ENCODE measurements at places on chromosomes 5 and 9.

DNA sequence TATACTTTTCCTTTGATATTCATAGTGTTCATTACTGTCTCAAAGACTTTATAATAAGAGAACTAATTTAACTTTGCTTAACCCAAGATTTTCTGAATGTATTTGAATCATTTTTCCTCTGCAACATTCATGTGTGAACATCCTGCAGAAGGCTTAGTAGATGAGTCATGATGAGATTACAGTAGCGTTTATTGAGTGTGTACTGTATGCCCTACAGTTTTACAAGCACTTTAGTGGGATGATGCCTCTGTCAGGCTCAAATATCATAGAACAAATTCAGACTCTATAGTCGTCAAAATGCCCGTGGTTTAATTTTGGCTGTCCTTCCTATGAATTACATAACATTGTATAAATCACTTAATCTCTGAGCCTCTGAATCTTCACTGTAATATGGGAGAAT is 41.2 kb downstream of the FYB1 start:
- DNase-seq: no peak

GRCh38 chr9:130707225-130707976 is 13.8 kb downstream of the EXOSC2 start:
- DNase-seq: peak; percentile 33

GRCh38 chr5:172482156-172483020 is 28.1 kb upstream of the SH3PXD2B start:
- no peak for DNase-seq

DNA sequence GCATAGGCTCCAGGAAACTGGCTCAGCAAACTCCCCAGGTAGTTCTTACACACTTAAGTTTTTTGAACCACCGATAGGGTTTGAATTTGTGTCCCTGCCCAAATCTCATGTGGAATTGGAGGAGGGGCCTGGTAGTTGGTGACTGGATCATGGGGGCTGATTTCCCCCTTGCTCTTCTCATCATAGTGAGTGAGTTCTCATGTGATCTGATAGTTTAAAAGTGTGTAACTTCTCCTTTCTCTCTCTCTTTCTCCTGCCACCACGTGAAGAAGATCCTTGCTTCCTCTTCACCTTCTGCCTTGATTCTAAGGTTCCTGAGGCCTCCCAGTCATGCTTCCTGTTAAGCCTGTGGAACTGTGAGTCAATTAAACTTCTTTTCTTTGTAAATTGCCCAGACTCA is 22.4 kb upstream of the HACD4 start:
- DNase-seq: no peak

DNA sequence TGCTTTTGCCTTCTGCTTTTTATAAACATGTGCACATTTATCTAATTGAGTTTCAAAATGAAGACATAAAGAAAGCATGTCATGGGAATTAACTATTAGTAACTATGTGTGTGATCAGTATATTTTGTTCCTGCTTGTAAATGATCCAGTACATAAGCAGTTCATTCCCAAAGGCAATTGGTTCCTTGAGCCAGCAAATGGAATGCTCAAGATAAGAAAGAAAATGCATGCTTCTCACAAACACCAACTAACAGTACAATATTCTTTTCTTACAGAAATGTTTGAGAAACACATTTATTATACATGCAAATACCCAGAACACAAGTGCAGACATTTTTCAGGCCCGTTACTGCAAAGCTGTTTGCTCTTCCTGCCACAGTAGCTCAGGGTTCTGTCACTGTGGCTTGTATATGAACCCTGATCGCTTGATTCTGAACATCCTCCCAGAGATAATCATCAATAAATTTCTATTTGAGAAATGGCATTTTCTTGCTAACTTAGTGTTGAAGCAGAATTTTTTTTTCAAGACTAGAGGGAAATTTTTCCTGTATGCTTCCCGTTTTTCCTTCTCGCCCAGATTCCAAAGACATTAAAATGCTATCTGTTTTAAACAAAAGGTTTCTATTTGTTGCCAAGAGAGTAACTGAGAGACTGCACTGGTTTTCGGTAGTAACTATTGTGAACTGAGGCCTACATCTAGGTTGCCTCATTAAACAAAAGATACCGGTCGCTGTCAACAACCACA is 1.9 kb downstream of the GNAQ start:
- DNase-seq: no peak

DNA sequence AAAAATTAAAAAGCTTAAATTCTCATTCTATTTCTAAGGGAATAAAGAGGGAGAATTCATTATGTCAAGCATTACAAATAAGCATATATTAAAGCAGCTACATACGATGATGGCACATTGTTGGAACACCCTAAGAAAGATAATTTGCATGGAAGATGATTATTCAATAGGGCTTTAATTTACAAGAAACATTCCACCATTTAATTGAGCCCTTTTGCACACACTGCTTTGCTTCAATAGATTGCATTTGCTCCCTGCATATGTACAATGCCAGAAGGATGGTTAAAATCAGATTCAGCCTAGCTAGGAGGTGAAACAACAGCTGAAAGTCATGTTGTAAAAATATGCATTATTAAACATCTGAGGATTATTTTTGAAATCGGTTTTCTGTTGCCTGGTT is 21.8 kb downstream of the KIAA1958 start:
- no peak for DNase-seq

GRCh38 chr5:147327421-147327820 is 92.6 kb downstream of the STK32A start:
- DNase-seq: no peak

GRCh38 chr5:152736906-152737305 is 331.8 kb upstream of the NMUR2 start:
- no peak for DNase-seq

DNA sequence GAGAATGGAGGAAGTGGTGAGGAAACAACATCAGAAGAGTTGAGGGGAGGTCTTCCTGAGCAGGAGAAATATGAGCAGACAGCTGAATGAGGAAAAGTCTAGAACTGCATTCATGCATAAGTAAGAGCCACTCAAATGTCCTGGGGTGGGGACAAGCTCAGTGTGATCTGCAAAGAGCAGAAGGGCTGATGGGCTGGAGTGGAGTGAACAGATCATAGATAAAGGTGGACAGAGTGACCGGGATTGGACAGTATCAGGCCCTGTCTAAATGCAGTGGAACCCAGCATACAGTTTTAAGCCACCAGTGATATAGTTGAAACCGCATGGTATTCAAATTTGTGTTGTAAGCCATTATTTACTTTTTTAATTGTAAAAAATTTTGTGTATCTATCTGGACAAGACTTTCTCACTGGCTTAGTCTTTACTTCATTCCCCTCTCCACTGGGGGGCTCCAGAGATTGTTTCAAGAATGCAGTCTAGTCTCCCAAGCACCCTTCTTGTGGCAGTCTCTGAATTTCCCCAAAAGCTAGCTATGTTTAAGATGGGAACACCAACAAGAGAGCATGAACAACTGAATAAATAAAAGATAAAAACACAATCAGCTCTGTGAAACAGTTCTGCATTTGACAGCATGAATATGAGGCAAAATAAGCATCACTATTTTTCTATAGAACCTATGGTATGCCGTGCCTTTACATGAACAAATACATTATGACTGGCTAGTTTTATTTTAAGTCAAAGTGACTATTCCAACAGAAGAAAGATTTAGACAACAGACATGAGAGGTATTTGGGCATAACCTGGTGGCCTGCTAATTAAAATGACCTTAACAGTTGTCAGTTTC is 10.7 kb upstream of the STK32A start:
- DNase-seq: peak; percentile 9

DNA sequence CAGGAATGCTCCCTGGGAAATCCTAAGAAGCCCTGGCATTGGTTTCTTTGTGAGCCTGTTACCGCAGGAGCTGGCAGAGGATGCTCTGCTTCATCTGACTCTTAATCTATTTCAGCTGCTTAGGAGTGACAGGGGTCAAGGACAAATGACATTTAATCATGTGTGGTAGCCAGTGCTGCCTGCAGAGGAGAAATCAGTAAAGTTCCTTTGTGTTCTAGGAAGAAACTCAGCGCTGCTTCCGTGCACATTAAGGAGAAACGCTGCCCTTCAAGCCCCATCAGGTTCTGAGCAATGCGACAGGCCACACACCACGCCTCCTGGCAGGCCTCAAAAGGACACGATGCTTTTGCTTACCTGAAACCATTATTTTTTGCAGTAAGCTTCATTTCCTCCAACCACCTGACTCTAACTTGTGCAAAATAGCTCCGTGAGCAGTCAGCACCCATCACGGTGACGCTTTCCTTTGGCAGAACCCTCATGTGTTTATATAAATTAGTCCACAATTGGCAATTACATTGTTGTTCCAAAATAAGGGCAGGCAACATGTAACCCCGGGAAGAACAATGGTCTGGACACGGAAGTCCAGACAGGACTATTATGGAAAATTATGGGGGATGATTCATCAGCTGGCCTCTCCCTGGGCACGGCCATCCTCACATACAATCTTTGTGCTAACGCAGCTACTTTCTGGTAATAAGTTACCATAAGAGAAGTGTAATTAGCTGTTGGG is 387.9 kb upstream of the DAP start:
- peak; percentile 57 for DNase-seq

- DNase-seq: no peak
These were observed 257.8 kb downstream of the TRIM32 start for GRCh38 chr9:116944714-116945534.

GRCh38 chr5:78953092-78953800 is 31.9 kb downstream of the ARSB start:
- no peak for DNase-seq

DNA sequence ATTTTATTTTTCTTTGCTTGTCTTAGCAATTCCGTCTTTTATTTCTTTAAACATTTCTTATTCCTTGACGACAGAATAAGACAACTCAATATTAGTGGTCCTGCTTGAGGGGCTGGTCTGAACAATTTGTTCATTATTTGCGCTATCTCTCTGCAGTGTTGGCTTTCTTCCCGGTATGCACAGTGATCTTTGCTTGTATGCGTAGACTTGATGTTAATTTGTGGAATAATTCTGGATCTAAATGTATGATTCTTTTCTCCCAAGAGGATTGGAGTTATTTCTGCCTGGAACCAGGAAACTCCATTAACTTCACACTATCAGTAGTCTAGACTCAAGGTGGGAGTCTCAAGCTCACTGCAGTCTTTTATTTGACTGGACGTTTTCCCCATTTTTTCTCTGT is 80.4 kb downstream of the KDM4C start:
- DNase-seq: no peak

- DNase-seq: no peak
These were observed 45.6 kb upstream of the MYO10 start for GRCh38 chr5:16981700-16982099.

DNA sequence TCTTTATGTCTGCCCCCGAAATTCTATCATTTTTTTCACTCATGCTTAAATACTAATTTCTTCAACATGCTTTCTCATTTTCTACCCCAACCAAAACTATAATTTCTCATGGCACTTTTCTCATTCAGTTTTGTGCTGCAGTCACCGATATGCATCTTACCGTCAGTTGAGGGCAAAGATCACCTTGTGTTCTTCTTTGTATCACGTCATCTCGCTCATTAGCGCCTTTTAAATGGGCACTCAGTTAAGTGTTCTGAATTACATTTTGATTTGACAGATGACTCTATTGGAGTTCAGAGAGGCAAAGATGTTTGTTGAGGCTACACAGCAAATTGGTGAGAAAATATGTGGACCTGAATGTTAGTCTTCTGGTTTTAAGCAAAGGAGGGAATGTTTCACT is 211.7 kb upstream of the GLRA1 start:
- no peak for DNase-seq

GRCh38 chr5:169263591-169263990 is 37.3 kb downstream of the SLIT3 start:
- no peak for DNase-seq

DNA sequence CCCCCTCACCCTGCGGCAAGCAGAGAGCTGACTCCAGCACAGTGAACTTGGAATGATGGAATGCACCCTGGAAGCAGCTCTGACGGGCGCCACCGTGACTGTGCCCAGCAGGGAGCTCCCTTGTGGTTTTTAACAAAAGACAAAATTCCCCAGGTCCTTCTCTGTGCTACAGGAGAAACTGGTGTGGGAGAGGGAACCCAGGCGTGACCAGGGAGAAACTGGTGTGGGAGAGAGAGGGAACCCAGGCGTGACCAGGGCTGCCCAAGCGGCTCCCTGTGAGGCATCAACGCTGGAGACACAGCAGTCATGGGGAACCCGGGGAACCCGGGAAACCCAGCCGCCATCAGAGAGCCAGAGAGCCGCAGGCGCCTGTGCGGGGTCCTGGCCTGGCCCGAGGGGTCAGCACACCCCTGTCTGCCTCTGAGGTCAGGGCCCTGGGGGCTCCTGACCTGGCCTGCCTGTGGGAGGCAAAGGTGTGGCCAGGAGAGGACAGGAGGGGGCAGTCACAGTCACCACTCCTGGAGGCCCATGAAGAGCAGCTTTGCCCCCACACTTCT is 3.1 kb upstream of the AHRR start:
- DNase-seq: no peak

GRCh38 chr5:141929398-141930058 is 5.9 kb downstream of the DELE1 start:
- DNase-seq: no peak

DNA sequence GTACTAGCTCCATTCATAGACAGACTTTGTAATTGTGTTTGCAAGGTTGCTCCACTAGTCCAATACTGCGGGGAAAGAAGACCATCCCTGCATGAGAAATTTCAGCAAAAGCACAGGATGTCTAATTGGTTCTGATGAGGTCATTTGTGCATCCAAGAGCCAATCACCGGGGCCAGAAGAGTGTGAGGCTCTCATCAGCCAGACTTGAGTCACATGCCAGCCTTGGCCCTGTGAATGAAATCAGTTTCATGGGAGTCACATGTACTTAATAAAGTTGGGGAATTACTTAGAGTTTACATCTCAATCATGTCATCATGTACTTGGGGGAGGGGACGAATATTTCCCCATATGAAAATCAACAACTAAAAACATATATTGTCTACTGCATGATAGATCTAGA is 1236.0 kb downstream of the MAT2B start:
- DNase-seq: no peak

- DNase-seq: no peak
These were observed 1.3 kb downstream of the OR2S2 start for GRCh38 chr9:35956651-35957050.

DNA sequence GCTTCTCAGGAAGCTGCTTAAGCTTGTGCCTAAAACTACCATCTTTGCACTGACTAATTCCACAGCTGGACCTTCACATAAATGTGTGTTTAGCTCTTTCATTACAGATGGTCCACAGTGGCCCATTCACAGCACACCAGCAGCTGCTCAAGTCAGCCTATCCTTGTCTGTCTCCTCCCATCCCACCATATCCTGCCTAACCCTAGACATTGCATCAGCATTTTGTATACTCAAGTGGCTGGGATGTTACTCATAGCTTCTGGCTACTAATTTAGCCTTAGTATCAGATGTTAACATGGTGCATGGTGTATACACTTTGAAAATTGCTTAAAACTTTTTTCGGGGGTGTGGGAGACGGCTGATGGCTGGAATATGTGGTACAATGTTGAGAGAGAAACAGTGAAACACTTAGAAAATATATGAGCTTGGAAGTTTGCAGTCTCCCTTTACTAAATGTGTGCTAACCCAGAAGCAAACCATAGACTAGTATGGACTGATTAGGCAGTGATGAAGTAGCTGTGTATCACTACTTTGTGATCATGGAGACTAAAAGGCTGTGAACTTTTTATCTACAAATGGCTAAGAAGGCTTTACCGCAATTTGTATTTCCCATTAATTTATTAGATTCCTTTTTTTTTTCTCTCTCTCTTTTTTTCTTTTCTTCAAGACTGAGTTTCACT is 83.1 kb downstream of the JMY start:
- DNase-seq: no peak
